ENCODE measurements at places on chromosomes 11 and 22. TPM values are rescaled to one million over a fixed set of nuclear protein-coding genes. Genes with fewer than 3 reads are reported as not detected.

Gene PKDREJ
- not detected for total RNA-seq

Gene TENM4
- 43.6 TPM for total RNA-seq

- DNase-seq, result no peak
These were observed 28.7 kb downstream of the POU2F3 start for GRCh38 chr11:120268686-120269085.

Gene VPREB3
- not detected for total RNA-seq

GRCh38 chr11:116492600-116492999 lies 280.2 kb downstream of the BUD13 start:
- no peak for DNase-seq

- no peak for DNase-seq
These were observed 855.8 kb upstream of the LRRC4C start for GRCh38 chr11:42315267-42315666.

GRCh38 chr11:59182457-59183151 lies 10.7 kb downstream of the DTX4 start:
- no peak for DNase-seq

- DNase-seq, result no peak
These were observed 78.1 kb downstream of the CD44 start for GRCh38 chr11:35216962-35217678.

GRCh38 chr11:32427935-32428664 lies 7.2 kb downstream of the WT1 start:
- DNase-seq, result no peak

Gene ZNRF3
- total RNA-seq, result 18.6 TPM

DNA sequence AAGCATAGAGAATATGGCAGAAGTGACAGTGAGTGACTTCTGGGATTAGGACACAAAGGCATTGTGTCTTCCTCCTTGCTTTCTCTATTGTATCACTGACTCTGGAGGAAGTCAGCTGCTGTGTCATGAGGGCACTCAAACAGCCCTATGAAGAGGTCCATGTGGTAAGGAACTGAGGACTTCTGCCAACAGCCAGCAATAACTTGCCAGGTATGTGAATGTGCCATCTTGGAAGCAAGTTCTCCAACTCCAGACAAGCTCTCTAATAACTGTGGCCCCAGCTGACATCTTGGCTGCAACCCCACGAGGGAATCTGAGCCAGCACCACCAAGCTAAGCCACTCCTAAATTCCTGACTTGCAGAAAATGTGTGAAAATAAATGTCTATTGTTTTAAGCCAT lies 83.6 kb upstream of the ZBED5 start:
- no peak for DNase-seq

Gene TMEM41B
- total RNA-seq, result 32.3 TPM

DNA sequence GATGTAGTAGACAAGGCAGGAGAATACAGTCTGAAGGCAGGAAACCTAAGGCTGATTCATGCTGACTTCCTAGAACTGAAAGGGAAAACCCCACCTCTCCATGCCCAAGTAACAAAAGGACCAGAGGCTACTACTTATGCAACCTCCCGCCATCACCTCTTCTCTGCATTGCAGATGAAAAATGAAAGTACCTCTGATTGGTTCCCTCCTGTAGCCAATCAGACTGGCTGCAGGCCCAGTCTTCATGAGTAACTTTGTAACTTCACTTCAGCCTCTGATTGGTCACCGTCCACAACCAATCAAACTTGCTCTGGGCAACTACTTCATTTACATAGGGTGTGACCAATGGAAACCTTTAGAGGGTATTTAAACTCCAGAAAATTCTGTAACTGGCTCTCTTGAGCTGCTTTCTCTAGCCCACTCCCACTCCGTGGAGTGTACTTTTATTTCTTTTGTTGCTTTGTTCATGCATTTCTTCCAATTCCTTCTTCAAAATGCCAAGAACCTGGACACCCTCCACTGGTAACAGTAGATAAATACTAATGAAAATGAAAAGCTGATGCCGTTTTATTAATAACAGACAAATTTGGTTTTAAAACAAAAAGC lies 5.2 kb upstream of the MAP6 start:
- DNase-seq, result no peak

DNA sequence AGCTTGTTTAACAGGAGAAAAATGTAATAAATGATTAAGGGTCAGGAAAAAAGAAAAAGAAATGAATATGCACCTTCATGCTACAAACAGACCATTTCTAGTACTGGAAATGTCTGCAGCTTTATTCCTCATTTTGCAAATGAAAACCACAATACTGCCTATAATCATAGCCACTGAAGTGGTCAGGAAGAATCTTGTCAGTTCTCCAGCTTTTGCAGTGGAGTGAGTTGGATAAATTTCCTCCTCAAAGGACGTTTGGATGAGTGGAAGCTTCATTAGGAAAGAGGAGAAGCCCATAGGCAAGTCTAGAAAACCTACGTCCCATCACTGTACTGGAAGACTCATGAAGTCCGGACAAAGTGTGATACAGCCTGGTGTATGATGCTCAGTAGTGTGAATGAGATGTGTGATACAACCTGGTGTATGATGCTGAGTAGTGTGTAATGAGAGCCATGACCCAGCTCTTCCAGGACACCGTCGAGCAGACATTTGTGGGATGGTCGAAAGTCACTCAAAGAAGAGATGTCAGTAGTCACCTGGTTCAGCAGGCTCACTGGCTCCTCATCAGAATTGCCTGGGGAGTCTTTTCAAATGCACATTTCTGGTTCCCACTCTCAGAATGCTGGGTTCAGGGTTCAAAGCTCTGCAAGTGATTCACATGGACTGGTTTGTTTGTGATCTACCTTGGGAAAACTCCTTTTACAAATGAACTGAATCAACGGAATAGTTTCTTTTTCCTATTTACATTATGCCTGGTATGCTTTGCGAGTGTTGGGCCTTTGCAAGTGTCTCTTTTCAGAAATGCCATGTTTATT lies 101.3 kb downstream of the PDHX start:
- DNase-seq, result no peak

DNA sequence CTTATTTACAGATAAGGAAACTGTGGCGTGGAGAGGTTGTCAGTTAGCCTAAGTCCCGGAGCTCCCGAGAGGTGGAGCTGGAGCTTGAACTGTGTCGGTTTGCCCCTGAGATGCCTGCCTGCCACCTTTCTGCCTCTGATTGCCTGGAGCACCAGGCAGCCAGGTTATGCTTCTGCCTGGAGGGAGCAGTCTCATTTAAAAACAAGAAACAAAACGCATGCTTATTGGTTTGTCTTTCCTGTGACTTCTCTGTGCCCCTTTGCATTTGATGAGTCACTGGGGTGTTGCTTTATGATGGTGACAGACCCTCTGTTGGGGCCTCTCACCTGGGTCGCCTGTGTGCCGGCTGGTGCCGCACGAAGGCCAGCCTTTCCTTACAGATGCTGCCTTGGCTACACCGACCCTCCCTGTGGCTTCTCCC lies 12.2 kb downstream of the AP2A2 start:
- no peak for DNase-seq

- no peak for DNase-seq
These were observed 19.9 kb downstream of the ARAP1 start for GRCh38 chr11:72732329-72732728.

GRCh38 chr11:119861160-119861559 lies 132.2 kb upstream of the NECTIN1 start:
- DNase-seq, result no peak

GRCh38 chr11:61657566-61658290 lies 22.5 kb upstream of the DAGLA start:
- DNase-seq, result no peak

GRCh38 chr11:2204361-2205213 lies 33.0 kb upstream of the TH start:
- peak; percentile 57 for DNase-seq

Gene CCDC89
- 0.94 TPM for total RNA-seq

Gene OR5A1
- total RNA-seq, result 0.04 TPM

Gene KRTAP5-11
- 0.68 TPM for total RNA-seq

DNA sequence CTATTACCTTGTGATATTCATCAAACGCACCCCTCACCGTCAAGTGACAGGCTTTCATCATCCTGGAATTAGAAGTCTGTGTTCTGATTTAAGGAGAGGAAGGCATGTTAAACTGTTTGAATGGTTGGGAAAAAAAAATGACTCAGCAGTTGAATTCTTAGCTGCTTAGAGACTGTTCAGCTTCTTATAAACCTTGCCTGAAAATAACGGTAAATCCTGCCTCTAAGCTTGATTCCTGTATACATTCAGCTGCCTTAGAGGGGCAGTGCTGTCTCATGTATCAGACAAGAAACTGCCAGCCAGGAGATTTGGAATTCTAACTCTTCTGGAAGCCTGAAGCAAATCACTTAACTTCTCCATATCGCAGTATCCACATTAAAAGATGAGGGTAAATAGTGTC lies 437.4 kb downstream of the JRKL start:
- no peak for DNase-seq

Gene ASPHD2
- total RNA-seq, result 2.7 TPM

DNA sequence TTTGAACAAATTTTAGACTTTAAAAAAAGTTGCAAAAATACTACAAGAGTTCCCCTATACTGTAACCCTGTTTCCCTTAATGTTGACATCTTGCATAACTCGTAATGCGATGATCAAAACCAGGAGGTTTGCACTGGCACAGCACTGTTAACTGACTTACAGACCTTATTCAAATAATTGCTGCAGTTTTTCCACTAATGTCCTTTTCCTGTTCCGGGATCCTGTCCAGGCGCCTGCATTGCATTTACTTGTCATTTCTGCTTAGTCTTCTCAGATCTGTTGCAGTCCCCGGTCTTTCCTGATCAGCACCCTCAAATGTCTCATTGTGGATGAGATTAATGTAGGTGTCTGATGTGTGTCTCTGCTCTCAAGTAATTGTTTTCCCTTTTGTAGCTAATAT lies 32.0 kb downstream of the APLP2 start:
- no peak for DNase-seq

GRCh38 chr11:71251761-71252268 lies 562 bp downstream of the SHANK2 start:
- DNase-seq, result peak; percentile 51

DNA sequence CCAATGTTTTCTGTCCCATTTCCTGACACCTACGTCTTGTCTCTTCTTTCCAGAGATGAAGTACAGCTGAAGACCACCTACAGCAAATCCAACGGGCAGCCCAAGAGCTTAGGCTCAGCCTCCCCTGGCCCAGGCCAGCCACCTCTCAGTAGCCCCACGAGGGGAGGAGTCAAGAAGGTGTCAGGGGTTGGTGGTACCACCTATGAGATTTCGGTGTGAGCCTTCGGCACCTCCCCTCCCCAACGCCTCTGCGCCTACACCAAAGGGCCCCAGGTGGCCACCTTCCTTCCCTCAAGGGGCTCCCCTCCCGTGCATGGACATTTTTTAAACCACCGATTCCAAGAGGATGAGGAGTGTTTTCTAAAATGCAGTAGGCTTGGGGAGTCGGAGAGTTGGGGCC lies 12.2 kb downstream of the MED19 start:
- DNase-seq, result no peak

DNA sequence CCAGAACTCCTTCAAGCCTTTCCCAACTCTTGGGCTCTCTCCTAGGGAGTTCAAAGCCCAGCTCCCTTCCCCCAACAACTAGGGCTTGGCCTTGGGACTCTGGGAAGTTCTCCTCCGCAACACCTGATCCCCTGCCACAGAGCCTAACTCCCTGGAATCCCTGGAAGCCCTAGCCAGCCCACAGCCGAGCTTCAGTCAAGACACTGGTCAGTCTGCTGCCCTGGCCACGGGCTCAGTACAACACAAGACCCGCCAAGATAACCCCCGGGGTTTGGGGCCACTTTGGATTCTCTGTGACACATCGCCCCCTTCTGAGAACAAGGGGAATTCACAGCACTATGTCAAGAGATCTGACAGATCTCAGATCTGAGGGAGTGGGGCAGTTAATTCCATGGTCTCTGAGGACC lies 58.3 kb downstream of the SLC22A12 start:
- no peak for DNase-seq

DNA sequence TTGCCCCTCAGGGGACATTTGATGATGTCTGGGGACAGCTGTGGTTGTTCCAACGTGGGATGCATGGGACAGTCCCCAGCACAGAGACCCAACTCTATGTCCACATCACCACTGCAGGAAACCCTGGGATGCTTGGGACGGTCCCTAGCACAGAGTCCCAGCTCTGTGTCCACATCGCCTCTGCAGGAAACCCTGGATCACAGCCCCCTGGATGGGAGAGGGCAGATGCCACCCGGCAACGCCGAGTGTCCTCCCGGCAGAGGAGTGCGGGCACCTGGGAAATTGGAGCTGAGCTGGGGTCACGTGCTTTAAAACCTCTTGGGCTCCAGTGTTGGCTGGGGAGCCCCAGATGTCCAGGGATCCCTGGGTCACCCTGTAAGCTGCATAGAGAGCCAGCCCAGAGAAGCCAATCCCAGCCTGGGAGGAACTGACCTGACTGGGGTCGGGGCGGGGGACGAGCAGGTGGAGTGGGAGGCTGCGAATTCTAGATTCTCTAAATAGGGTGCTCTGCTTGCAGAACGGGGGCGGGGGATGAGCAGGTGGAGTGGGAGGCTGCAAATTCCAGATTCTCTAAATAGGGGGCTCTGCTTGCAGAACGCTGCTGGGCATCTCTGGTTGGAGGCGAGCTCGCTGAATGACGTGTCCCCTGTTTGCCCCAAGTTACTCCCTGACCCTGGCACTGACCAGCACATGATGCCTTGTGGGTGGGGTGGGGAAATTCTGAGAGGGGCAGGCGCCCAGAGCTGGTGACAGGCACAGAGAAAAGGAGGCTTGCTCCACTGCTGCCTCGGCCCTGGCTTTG lies 1197.8 kb downstream of the BRD1 start:
- no peak for DNase-seq

DNA sequence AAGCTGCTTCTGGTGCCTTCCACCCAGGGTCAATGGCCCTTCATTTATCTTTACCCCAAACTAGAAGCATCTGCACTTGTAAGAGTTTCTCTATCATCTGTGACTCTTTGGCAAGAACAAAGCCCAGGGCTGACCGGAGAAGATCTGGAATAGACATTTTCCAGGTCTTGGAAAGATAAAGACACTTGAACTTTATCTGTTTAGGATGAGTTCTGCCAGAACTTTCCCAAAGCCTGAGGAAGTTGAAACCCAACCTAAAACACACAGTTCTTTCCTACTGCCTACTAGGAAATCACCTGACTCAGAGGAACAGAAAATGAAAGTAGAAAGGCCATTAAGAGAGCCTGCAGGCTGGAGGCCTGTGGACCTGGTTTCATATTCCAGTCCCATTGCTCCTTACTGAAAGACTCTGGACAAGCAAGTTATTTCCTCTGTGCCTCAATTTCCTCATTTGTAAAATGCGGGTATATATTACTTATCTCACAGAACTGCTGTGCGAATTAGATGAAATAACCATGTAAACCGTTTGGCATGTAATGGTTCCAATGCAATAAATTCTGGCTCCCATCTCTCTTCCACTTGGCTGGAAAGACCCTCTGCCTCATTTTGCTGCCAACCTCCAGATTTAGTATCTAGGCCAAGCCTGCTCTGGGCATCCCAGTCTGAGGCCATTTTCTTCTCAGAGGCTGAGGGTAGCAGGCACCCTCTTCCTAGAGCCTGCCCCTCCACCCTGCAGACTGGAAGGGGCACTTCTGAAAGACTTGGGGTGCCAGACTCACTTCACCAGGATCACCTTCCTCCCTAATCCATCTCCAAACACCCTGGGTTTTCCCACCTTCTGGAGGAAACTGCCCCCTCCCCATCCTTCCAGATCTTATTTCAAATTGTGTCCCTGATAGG lies 1.2 kb downstream of the UBE2L6 start:
- no peak for DNase-seq

All from suprapubic skin (tissue), 4 donors.